ENCODE measurements at places on chromosomes 6 and 20. TPM values are rescaled to one million over a fixed set of nuclear protein-coding genes. Genes with fewer than 3 reads are reported as not detected.

The SGK2 gene
- total RNA-seq, result 0.36 TPM

The TRIM15 gene
- total RNA-seq, result not detected

The OR2H1 gene
- not detected for total RNA-seq

The IRAK1BP1 gene
- 2.7 TPM for total RNA-seq

The GPR6 gene
- total RNA-seq, result not detected

The BEND3 gene
- 3.0 TPM for total RNA-seq

The APCDD1L gene
- 0.16 TPM for total RNA-seq

The PHF10 gene
- total RNA-seq, result 25.4 TPM

The MCCD1 gene
- total RNA-seq, result not detected

The GSTA5 gene
- not detected for total RNA-seq

The SNPH gene
- 0.64 TPM for total RNA-seq

The EBF4 gene
- total RNA-seq, result 1.7 TPM

The SLC2A4RG gene
- 60.9 TPM for total RNA-seq

The PAK5 gene
- 0.52 TPM for total RNA-seq

The MYCT1 gene
- 1.6 TPM for total RNA-seq

The IPCEF1 gene
- total RNA-seq, result 1.8 TPM

The HAO1 gene
- not detected for total RNA-seq

The CST7 gene
- 0.32 TPM for total RNA-seq

The IMPG1 gene
- not detected for total RNA-seq

The KIF25 gene
- total RNA-seq, result not detected

The TP53TG5 gene
- 0.36 TPM for total RNA-seq

The SCUBE3 gene
- total RNA-seq, result 0.12 TPM

The LRRC73 gene
- total RNA-seq, result 0.20 TPM

The VNN1 gene
- 0.12 TPM for total RNA-seq

The KIAA1586 gene
- 5.9 TPM for total RNA-seq

The BPIFB1 gene
- total RNA-seq, result 8.3 TPM

The CD109 gene
- 60.2 TPM for total RNA-seq
